Inflammatory macrophage (primary cell): ENCODE measurements at places on chromosomes 7 and 10.

DNA sequence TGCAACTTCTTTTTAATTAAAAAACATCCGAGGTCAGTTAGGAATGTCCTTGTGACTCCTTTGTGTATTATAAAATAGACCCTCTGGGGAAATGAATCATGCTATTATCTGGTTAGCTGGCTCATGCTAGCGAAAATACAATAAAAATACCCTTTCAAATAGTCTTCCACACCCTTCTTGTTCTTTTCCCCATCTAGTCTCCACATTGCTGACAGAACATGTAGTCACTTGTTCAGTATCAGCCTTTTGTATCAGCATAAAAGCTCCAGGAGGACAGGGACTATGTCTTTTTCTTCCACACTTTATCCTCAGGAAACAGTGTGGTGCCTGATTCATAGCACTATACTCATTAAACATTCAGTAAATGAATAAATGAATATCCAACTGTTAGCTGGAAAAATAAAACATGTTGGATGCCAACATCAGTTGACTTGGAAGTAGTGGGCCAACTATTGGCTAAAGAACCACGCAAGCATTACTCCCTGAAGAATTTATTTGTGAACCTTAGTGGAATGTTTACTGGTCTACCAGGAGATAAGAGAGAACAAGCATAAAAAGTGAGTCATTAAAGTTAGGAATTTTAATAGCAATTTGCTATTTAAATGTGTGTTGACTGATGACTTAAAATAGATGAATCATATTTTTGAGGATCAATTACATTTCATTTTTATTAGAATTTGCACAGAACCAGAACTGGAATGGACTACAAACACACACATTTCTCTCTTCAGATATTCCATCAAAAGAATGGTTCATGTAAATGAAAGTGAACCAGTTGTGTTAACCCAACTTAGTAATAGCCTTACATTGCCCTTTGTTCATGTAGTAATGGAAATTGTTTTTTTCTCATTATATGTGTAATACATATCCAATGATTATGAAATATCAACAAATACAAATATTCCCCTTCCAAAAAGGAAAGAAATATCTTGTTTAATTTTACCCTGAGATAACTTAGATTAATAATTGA lies 129.6 kb downstream of the DKK1 start:
- DNase-seq = no peak

- DNase-seq = no peak
Observed at GRCh38 chr7:100598425-100598824, 3.7 kb upstream of the PCOLCE start.

DNA sequence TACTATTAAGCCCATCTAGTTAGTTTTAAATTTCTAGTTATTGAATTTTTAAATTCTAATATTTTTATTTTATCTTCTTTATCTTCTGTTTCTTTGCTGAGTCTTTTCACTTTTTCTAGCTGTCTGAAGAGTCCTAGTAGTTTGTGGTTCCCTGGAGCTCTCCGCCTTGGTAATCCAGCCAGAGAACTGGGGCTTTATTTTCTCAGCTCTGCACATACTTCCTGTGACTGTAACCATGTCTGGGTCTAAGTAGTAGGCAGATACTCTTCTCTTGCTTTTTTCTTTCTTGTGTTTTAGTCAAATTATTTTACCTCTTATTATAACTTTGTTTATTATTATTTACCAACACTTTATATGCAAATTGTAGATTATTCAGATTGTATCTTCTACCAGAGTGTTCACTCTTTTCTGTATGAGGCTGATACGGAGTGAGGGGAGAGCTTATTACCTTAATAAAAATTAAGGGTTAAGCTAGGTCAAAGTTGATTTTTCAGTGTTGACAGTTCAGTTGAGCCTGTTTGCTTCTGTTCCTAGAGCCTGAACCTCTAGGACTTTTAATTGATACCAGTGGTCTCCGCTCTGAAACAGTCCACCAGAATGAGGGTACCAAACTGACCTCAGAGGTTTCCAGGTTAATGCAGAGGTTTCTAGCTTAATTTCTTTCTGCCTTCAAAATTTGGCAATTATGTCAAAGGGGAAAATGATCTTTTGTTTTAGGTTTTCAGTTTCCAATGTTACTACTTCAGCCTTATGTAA lies 155.4 kb downstream of the ADK start:
- DNase-seq = no peak

DNA sequence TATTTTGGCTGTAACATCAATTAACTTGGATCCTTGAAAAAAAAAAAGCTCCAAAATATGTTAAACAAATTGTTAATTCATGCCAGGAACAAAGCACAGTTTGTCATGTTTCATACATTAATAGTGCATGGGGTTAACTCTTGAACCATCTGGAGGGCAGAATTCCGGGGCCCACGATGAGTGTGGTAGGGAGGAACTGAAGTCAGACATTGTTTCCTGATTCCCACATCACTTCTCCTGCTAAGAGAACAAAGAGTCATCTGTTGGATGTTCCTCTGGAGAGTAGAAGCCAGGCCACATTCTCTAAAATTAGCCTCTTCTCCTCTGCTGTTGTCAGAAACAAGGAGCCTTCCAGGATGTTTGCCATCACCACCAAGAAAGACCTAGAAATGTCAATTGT lies 54.6 kb downstream of the TMEM178B start:
- DNase-seq = no peak
